ENCODE measurements at places on chromosomes 2 and 18. TPM values are rescaled to one million over a fixed set of nuclear protein-coding genes. Genes with fewer than 3 reads are reported as not detected.

Gene PCARE
- not detected for polyA plus RNA-seq

Gene OTOS
- polyA plus RNA-seq: not detected

GRCh38 chr2:241985986-241986329 is 116.4 kb downstream of the RTP5 start:
- peak overlapping the region; percentile 18 for H3K4me3 ChIP-seq
- peak overlapping the region; percentile 93 for H3K27ac ChIP-seq
- H3K27me3 ChIP-seq: peaks cover 10% of the 10 kb centered on the region
- DNase-seq: no peak
- no peaks in the 10 kb centered on the region for H3K36me3 ChIP-seq

- H3K4me3 ChIP-seq: no peak overlapping the region
- H3K27me3 ChIP-seq: peaks cover 7% of the 10 kb centered on the region
- DNase-seq: no peak
Observed at GRCh38 chr2:196827356-196827755, 18.2 kb upstream of the C2orf66 start.

Gene AQP12A
- polyA plus RNA-seq: not detected

Gene ANKRD29
- polyA plus RNA-seq: not detected

DNA sequence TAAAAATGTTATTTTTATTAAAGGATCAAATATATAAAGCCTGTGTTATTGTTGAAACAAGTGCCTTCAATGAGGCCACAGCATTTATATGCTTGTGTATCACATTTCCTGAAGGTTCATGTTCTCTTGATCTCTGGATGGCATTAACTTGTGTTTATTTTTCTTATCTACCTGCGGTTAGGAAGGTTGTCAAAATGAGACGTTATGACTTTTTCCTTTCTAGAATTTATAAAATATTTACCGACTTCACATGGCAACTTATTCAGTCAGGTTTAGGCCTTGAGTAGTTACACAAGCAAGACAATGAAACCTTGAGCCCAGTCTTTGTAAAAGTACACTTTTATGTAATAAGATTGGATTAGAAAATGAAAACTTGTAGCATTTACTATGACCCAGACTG is 196.4 kb upstream of the ACVR2A start:
- H3K27me3 ChIP-seq: peaks cover 2% of the 10 kb centered on the region
- no peak for DNase-seq
- H3K27ac ChIP-seq: no peak overlapping the region
- H3K4me3 ChIP-seq: no peak overlapping the region

DNA sequence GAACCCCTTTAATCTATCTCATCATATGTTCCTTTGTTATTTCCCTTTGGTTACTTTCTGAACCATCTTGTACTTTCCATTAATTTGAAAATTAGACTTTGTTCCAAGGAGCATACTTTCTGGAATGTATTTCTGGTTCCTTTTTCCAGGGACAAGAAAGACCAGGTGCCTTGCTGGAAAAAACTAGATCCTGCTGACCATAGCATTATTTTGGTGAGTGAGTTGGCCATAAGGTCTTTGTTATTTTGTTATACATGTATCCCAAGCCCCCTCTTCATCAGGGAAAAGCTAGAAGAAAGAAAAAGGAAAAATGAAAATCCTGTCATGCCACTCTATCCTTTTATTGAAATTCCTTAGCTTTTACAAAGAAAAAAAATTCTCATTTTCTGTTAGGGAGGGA is 228.1 kb upstream of the TFPI start:
- H3K27ac ChIP-seq: no peak overlapping the region
- no peaks in the 10 kb centered on the region for H3K36me3 ChIP-seq
- no peaks in the 10 kb centered on the region for H3K4me1 ChIP-seq
- no peak for DNase-seq
- no peaks in the 10 kb centered on the region for H3K27me3 ChIP-seq

Gene IL36RN
- polyA plus RNA-seq: not detected

DNA sequence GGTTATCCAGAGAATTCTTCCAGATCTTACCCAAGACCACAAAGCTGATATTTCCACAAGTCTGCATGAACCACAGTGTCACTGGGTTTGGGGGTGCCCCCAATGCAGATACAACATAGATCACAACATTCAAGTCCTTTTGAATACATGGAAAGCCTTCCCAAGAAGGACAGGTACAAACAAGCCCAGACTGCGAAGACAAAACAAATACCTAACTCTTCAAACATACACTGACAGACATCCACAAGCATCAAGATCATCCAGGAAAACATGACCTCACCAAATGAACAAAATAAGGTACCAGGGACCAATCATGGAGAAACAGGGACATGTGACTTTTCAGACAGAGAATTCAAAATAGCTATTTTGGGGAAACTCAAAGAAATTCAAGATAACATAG is 93.1 kb downstream of the MDH1 start:
- H3K4me3 ChIP-seq: no peak overlapping the region
- no peaks in the 10 kb centered on the region for H3K36me3 ChIP-seq
- DNase-seq: no peak
- no peaks in the 10 kb centered on the region for H3K4me1 ChIP-seq

DNA sequence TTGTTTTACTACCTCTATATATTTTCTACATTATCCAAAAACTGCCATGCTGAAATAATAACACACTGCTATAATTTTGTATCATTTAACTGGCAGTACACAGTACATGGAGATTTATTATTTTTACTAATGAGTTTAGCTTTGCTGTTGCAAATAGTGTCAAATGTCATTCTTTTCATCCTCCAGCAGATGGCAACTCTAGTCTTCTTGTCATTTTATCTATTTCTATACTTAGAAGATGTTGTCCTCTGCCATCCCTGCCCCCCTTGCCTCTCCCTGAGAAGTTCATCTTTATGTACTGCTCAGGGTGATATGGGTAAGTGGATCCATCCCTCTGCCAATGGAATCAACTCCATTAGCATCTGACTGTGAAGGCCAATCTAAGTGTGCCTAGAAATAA is 21.7 kb upstream of the LRRTM1 start:
- H3K4me3 ChIP-seq: no peak overlapping the region
- DNase-seq: no peak
- H3K36me3 ChIP-seq: no peaks in the 10 kb centered on the region
- no peak overlapping the region for H3K27ac ChIP-seq
- peaks cover under 1% of the 10 kb centered on the region for H3K27me3 ChIP-seq
- H3K4me1 ChIP-seq: no peaks in the 10 kb centered on the region

DNA sequence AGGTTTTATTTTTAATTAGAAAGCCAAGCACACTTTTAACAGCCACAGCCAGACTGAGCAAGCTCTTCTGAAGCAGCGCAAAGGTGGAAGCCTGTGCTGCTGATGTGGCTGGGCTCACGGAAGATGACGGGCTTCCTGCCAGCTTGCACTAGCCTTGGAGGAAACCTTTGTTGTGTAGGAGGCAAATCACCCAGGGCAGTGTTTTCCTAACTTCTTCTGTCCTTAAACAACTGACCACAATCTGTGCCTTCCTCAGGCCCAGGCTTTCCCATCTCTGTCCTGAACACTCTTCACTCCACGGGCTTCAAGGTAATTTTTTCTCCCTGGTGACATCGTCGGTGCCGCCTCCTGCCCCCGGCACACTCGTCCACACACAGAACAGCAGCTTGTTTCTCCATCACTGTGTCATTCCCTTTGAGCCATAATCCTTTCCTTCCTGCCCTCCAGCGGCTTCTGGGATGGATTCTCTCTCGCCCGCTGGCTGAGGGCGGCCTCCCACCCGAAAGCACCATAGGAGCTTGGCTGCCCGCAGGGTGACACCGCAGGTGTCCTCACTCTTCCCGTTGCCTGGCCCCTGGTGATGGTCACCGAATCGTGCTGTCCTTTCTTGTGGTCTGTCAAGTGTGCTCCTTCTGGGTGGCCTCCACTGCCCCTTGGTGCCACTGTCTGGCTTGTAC is 31.1 kb upstream of the INHBB start:
- no peak for DNase-seq
- no peaks in the 10 kb centered on the region for H3K36me3 ChIP-seq
- H3K4me3 ChIP-seq: no peak overlapping the region
- H3K4me1 ChIP-seq: peaks cover 10% of the 10 kb centered on the region
- no peak overlapping the region for H3K27ac ChIP-seq

- no peak for DNase-seq
- H3K27me3 ChIP-seq: peaks cover 9% of the 10 kb centered on the region
- no peaks in the 10 kb centered on the region for H3K36me3 ChIP-seq
- no peak overlapping the region for H3K4me3 ChIP-seq
- no peaks in the 10 kb centered on the region for H3K4me1 ChIP-seq
Observed at GRCh38 chr2:88628571-88628939, 1.3 kb upstream of the EIF2AK3 start.

DNA sequence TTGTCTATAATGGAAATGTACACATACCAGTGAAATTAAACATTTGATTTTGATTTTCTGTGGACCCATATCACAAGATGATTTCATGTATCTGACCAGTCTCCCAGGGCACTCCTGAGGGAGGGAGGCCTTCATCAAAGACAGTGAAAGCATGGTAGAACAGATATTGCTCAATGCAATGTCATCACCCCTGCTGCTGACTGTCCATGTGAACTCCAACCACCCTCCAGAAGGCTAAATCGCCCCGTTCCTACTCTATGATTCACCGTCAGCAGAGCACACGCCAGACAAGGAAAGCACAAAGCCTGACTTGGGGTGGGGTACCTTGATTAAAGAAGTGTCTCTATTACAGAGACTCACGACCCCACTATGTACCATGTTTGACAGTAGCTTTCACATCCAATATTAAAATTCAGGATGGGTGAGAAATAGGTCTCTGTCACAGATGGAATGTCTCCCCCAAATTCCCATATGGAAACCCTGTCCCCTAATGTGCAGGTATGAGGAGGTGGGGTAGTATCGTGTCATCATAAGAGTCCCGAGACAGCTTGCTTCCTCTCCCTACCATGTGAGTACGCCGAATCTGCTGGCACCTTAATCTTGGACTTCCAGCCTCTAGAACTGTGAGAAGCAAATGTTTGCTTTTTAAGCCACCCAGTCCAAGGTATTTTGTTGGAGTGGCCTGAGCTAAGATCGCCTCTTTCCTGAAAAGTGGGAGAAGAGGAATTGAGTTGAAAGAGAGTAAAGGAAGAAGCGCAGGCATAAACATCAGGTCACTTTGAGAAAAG is 42.4 kb downstream of the CYB5A start:
- H3K27me3 ChIP-seq: peaks cover 3% of the 10 kb centered on the region
- H3K36me3 ChIP-seq: peaks cover 23% of the 10 kb centered on the region
- H3K4me1 ChIP-seq: no peaks in the 10 kb centered on the region
- no peak overlapping the region for H3K4me3 ChIP-seq

Gene GDF7
- not detected for polyA plus RNA-seq

GRCh38 chr2:191501561-191502168 is 176.3 kb upstream of the NABP1 start:
- H3K4me3 ChIP-seq: no peak overlapping the region
- H3K4me1 ChIP-seq: no peaks in the 10 kb centered on the region
- no peaks in the 10 kb centered on the region for H3K36me3 ChIP-seq
- H3K27ac ChIP-seq: no peak overlapping the region
- peaks cover 3% of the 10 kb centered on the region for H3K27me3 ChIP-seq

Gene AQP4
- not detected for polyA plus RNA-seq

GRCh38 chr2:58283931-58284330 is 42.8 kb upstream of the FANCL start:
- H3K4me1 ChIP-seq: no peaks in the 10 kb centered on the region
- peaks cover 8% of the 10 kb centered on the region for H3K27me3 ChIP-seq
- no peak overlapping the region for H3K27ac ChIP-seq
- no peak for DNase-seq
- H3K4me3 ChIP-seq: no peak overlapping the region

DNA sequence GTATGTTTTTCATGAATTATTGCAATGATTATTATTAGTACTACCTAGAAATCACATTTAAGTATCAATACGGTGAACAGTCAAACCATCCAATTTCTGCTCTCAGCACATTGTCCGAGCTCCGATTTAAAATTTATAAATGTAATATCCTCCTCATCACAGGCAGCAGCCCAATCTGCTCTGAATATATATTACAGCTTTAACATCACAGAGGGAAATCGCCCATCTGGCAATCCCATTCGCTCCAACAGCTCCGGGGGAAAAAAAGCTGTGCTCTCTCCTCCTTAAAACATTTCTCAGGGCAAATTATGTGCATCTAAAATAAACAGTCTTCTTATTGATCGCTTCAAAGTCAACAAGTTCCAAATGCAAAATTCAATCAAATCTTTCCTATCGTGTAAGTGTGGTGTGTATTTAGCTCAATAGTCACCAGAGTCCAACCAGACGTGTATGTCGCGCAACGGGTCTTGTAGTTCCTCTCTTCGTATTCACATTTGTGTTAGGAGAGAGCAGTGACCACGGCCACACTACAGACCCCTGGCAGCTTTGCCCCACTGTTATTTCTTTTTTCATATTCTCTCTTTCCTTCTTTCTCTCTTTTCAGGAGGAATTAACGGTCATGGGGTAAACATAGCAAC is 2.4 kb downstream of the FIGN start:
- H3K27ac ChIP-seq: no peak overlapping the region
- H3K36me3 ChIP-seq: no peaks in the 10 kb centered on the region
- H3K4me3 ChIP-seq: no peak overlapping the region
- no peaks in the 10 kb centered on the region for H3K4me1 ChIP-seq
- H3K27me3 ChIP-seq: peaks cover 16% of the 10 kb centered on the region
- DNase-seq: no peak

Gene CD8A
- polyA plus RNA-seq: 76.9 TPM

- DNase-seq: no peak
- H3K4me1 ChIP-seq: no peaks in the 10 kb centered on the region
- H3K36me3 ChIP-seq: no peaks in the 10 kb centered on the region
- H3K27ac ChIP-seq: no peak overlapping the region
Observed at GRCh38 chr2:109560265-109560664, 53.5 kb downstream of the SEPTIN10 start.

- H3K27ac ChIP-seq: no peak overlapping the region
- peaks cover 5% of the 10 kb centered on the region for H3K36me3 ChIP-seq
- H3K27me3 ChIP-seq: peaks cover 8% of the 10 kb centered on the region
- H3K4me3 ChIP-seq: no peak overlapping the region
- no peak for DNase-seq
- no peaks in the 10 kb centered on the region for H3K4me1 ChIP-seq
Observed at GRCh38 chr2:210158236-210158635, 13.0 kb downstream of the KANSL1L start.

DNA sequence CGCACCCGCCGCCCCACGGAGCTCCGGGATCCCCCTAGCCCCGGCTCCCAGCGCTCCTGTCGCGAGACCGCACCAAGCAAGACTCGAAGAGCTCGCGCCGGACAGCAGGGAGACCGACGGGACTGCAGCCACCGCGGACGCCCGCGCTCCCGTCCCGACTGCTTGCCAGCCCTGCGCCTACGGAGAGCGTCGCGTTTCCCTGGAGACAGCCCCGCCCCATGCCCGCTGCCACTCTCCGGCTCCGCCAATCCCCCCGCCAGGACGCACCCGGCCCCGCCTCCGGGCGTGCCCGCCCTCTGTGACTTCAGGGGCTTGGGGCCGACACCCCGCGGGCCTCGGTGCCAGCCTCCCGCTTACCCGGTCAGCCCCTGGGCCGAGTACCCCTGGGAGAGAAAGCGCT is at the start of gene ANKMY1:
Gene ANKMY1, minus strand, starts transcription at position 181 of the 400 bp plus-strand sequence. CDS start 653 bp downstream, outside the sequence.
- peak within 1 kb of the TSS; percentile 89 for H3K4me3 ChIP-seq

- DNase-seq: no peak
- no peak overlapping the region for H3K27ac ChIP-seq
- no peak overlapping the region for H3K4me3 ChIP-seq
- H3K27me3 ChIP-seq: no peaks in the 10 kb centered on the region
- H3K36me3 ChIP-seq: no peaks in the 10 kb centered on the region
Observed at GRCh38 chr2:147980940-147981528, 39.5 kb downstream of the ORC4 start.

GRCh38 chr2:31016648-31017047 is 121.6 kb downstream of the GALNT14 start:
- H3K27ac ChIP-seq: no peak overlapping the region
- H3K4me3 ChIP-seq: no peak overlapping the region
- no peaks in the 10 kb centered on the region for H3K36me3 ChIP-seq
- H3K27me3 ChIP-seq: peaks cover 2% of the 10 kb centered on the region

Gene SPATA3
- polyA plus RNA-seq: not detected

Gene GAD1
- polyA plus RNA-seq: not detected

Gene RPL31
- polyA plus RNA-seq: 2,775 TPM

GRCh38 chr18:49250816-49251388 is 209.5 kb downstream of the DYM start:
- no peaks in the 10 kb centered on the region for H3K27me3 ChIP-seq
- peaks cover 19% of the 10 kb centered on the region for H3K36me3 ChIP-seq
- no peak overlapping the region for H3K27ac ChIP-seq
- H3K4me1 ChIP-seq: peaks cover 10% of the 10 kb centered on the region

Gene FAP
- not detected for polyA plus RNA-seq

All from immature natural killer cell (primary cell).